ENCODE measurements at places on chromosomes 7 and 10. TPM values are rescaled to one million over a fixed set of nuclear protein-coding genes. Genes with fewer than 3 reads are reported as not detected.

The INMT gene
- total RNA-seq = 24.8 TPM

The FOXP2 gene
- 85.2 TPM for total RNA-seq

The ABCB4 gene
- 1.2 TPM for total RNA-seq

The TNS3 gene
- 71.3 TPM for total RNA-seq

The EVX1 gene
- 1.1 TPM for total RNA-seq

The PDLIM1 gene
- total RNA-seq = 24.4 TPM

The CALD1 gene
- 616 TPM for total RNA-seq

The MTURN gene
- total RNA-seq = 55.6 TPM

The GALNT11 gene
- 62.3 TPM for total RNA-seq

The TRDMT1 gene
- total RNA-seq = 31.5 TPM

The HOXA10 gene
- 23.2 TPM for total RNA-seq

The STEAP1B gene
- total RNA-seq = 3.2 TPM

The GSTO1 gene
- total RNA-seq = 50.0 TPM

The CFAP43 gene
- 1.4 TPM for total RNA-seq

The PIK3AP1 gene
- 6.6 TPM for total RNA-seq

The OPN1SW gene
- not detected for total RNA-seq

The AP1S1 gene
- total RNA-seq = 40.8 TPM

The CALHM2 gene
- 17.4 TPM for total RNA-seq

The FXYD4 gene
- total RNA-seq = 0.95 TPM

The NKX1-2 gene
- total RNA-seq = not detected

The RPEL1 gene
- not detected for total RNA-seq

The ZNF239 gene
- 8.1 TPM for total RNA-seq

The DNMBP gene
- total RNA-seq = 31.8 TPM

The MSMB gene
- total RNA-seq = not detected

The KLF14 gene
- 0.32 TPM for total RNA-seq

The GRM8 gene
- 0.48 TPM for total RNA-seq

The ADGRA1 gene
- total RNA-seq = not detected

The TEX36 gene
- not detected for total RNA-seq

The GPR37 gene
- 5.4 TPM for total RNA-seq

The PRTFDC1 gene
- total RNA-seq = 29.2 TPM

The GDF2 gene
- total RNA-seq = not detected

The SFXN2 gene
- total RNA-seq = 11.7 TPM

The MAP3K8 gene
- total RNA-seq = 16.5 TPM

The PHKG1 gene
- total RNA-seq = 3.6 TPM

The CAPZA2 gene
- total RNA-seq = 286 TPM

The CASD1 gene
- 79.7 TPM for total RNA-seq

The GATA3 gene
- total RNA-seq = 10.6 TPM

The GBX1 gene
- not detected for total RNA-seq

The AP4M1 gene
- total RNA-seq = 13.9 TPM

The PRLHR gene
- 0.48 TPM for total RNA-seq

The RBP4 gene
- 1.9 TPM for total RNA-seq

The HEPACAM2 gene
- 0.42 TPM for total RNA-seq

The GARIN1A gene
- total RNA-seq = 0.79 TPM

The PODXL gene
- total RNA-seq = 18.7 TPM

The DDIT4 gene
- total RNA-seq = 137 TPM

The CYCS gene
- total RNA-seq = 57.1 TPM

The SH2D4B gene
- 0.16 TPM for total RNA-seq

The COL26A1 gene
- total RNA-seq = 2.9 TPM

The GDF10 gene
- total RNA-seq = 7.8 TPM

The IQUB gene
- 1.5 TPM for total RNA-seq

The FANK1 gene
- total RNA-seq = 2.0 TPM

The PTPRN2 gene
- total RNA-seq = 2.8 TPM

The RADIL gene
- total RNA-seq = 4.9 TPM

The LDB3 gene
- total RNA-seq = 7.1 TPM

The NOS3 gene
- total RNA-seq = 6.0 TPM

The HECW1 gene
- 0.16 TPM for total RNA-seq

The LIPM gene
- not detected for total RNA-seq

The SDK1 gene
- total RNA-seq = 15.1 TPM
